Esophagus squamous epithelium (tissue), 5 donors: ENCODE measurements at places on chromosomes 6 and 20.

- DNase-seq, result no peak
Observed at GRCh38 chr6:44224965-44225305, 1.5 kb downstream of the SLC29A1 start.

DNA sequence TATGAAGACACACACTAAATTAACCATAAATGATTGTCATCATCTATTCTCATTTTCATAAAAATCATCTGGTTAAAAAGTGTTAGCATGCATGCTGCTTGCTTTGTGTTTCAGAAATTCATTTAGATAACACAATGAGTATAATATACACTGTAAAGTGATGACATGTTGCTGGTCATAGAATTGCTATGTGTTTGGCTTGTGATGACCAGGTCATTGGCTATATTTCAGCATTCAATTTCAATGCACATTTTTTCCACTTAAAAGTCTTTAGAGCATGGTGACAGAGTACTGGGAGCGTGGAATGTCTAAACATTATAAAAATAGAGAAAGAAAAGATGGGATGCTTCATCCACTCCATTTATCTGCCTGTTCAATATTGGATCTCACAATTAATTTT is 1291.1 kb upstream of the MAP3K7 start:
- DNase-seq, result no peak

GRCh38 chr6:32607263-32607987 is 17.8 kb upstream of the HLA-DRB1 start:
- DNase-seq, result no peak

DNA sequence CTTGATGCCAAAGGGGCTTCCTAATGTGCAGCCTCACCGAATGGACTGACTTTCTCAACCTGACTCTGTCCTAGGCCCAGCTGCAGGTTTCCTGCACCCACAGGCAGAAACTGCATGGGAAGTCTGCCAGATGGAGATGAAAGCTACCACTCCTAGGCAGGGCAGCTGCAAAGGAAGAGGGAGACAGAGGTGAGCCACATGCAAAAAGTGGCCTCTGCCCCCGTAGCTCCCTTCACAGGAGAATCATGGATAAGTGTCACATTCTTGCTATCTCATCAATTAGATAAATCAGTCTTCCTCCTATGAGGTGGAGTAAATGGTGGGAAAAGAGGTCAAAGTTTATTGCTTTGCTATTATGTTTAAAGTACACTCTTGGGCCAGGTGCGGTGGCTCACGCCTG is 191.3 kb downstream of the ALDH8A1 start:
- no peak for DNase-seq

GRCh38 chr6:11356404-11357155 is 124.1 kb upstream of the NEDD9 start:
- no peak for DNase-seq

DNA sequence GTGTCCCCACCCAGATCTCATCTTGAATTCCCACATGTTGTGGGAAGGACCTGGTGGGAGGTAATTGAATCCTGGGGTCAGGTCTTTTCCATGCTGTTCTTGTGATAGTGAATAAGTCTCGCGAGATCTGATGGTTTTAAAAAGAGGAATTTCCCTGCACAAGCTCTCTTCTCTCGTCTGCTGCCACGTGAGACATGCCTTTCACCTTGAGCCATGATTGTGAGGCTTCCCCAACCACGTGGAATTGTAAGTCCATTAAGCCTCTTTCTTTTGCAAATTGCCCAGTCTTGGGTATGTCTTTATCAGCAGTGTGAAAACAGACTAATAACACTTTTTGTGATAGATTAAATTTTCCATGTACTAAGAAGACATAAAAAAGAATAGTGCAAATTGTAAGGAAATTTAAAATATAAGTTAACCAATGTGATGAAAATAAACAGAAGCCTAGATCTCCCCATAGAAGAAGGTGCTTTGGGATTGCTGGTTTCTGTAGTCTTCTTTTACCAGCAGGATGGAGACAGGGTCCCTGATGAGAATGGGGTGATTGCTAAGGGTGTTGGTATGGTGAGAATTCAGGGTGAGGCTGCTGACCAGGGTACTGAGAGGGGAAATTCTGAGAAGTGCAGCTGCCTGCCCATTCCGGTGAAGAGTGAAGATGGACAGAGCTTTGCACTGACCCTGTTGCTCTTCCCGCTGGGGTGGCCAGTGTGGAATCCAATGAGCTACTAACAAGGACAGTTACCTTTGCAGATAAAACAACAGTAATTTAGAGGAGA is 50.7 kb downstream of the BMP2 start:
- no peak for DNase-seq
